ENCODE measurements at places on chromosomes 6 and 20.

DNA sequence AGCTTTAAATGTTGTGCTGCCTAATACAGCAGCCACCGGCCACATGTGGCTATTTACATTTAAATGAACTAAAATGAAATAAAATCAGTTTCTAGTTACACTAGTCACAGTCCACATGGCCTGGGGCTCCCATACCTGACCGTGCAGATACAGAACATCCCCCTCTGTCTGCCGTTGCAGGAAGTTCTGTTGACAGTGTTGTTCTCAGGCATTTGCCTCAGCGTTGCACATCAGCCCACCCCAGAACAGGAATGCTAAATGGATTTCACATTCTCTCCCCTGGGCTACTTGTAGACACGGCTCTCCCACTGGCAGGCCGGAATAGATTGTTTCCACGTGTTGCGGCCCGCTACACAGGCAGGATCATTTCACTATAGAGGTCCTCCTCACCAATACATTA lies 26.3 kb downstream of the JAG1 start:
- DNase-seq, result no peak

DNA sequence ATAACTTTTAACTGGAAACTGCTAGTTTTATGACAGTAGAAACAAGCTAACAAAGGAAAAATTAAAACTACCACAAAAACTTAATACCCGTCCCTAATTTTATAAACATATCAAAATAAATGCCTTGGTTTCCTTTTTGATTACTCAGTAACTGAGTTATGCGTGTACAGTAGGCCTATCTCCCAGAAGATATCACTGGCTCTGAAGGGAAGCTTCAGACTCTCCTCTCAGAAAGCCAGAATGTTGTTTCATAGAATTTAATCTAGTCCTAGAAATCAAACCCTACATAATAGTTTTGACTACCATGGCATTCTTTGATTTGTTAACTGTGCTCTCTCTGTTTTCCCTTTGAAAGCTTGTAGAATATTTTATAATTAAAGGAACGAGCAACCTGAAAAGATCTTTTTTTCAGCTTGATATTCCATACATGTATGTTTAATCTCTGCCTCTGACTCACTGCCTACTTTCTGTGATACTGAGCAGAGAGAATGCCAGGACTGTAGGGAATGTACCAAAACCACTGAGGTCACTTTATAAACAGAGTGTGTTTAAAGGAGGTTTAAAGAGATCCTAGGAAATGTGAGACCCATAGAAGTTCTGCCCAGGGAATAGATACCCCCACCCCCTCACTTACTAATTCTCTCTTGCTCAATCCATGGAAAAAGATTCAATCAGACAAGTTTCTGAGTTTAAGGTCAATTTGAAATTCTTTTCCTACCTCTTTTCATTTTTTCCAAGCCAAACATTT lies 311.5 kb downstream of the HDGFL1 start:
- DNase-seq, result no peak

- DNase-seq, result no peak
These were observed 19.3 kb upstream of the APMAP start for GRCh38 chr20:25011831-25012241.

GRCh38 chr6:19394051-19394450 lies 443.1 kb upstream of the ID4 start:
- no peak for DNase-seq

GRCh38 chr6:108497883-108498282 lies 62.8 kb upstream of the FOXO3 start:
- no peak for DNase-seq

GRCh38 chr6:136717716-136717990 lies 74.6 kb downstream of the MAP3K5 start:
- no peak for DNase-seq
